ENCODE measurements at places on chromosomes 1 and 21.

- no peak overlapping the region for H3K4me3 ChIP-seq
- no peaks in the 10 kb centered on the region for H3K4me1 ChIP-seq
- H3K27ac ChIP-seq, result no peak overlapping the region
- DNase-seq, result no peak
Observed at GRCh38 chr1:98675282-98675681, 13.8 kb downstream of the SNX7 start.

DNA sequence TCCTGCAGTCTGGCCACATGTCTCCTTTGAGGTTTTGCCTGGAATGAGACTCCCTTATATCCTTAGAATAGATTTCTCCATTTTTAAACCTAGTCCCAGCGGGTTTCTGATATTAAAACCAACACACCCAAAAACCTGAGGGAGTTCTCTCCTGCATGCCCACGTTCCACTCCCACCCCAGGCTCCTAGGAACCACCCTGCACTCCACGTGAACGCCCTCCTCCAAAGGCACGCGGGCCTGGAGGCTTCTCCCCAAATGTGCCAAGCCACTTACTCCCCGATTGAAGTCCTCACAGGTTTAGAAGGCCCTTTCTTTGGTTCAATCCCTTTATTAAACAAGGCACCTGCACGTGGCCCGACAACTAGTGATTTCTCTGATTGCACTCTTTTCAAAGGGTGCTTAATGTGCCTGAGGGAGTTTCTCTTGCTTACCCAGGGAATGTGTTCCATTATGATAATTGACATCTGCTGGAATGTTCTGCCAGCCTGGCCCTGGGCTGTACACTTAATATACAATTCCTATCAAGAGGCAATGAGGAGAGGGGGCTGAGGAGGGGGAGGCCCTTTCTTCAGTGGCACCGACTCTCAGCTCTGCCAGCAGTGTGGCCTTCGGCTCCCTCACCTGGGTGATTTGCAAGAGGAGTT is 104.3 kb upstream of the ADAR start:
- no peak overlapping the region for H3K27ac ChIP-seq
- H3K4me1 ChIP-seq, result no peaks in the 10 kb centered on the region
- no peaks in the 10 kb centered on the region for H3K27me3 ChIP-seq
- no peak overlapping the region for H3K4me3 ChIP-seq
- no peak for DNase-seq

DNA sequence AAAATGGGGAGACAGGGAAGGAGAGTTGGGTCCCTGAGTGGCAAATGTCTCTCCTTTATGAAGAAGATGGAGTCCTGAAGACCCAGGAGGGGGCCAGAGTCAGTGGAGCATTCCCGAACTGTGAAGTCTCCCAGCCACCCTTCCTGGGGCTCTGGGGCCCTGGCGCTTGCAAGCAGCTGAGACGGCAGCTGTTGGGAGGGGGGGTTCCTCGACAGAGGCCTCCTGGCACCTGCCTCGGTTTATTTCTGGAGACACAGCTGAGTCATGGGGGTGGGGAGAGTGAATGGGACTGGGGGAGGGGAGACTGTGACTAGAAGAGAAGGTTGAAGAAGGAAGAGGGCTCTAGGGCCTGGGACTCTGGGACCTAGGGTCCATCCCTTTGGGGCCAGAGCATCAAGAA is 14.0 kb downstream of the NES start:
- no peak overlapping the region for H3K4me3 ChIP-seq
- H3K27me3 ChIP-seq, result no peaks in the 10 kb centered on the region
- no peaks in the 10 kb centered on the region for H3K36me3 ChIP-seq
- H3K27ac ChIP-seq, result no peak overlapping the region
- no peak for DNase-seq
- peaks cover 6% of the 10 kb centered on the region for H3K4me1 ChIP-seq

DNA sequence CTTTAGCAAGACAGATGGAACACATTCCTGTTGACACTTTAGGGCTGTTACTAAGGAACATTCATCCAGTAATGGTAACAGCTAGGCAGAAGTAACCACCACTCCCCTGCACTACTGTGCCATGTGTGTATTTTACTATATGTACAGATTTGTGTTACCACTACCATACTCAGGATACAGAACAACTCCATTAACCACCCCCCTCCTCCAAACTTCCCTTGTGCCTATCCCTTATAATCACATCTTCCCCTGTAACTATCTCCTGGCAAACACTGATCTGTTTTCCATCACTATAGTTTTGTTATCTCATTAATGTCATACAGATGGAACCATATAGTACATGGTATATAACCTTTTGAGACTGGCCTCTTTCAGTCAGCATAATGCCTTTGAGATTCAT is 3.9 kb upstream of the POU2F1 start:
- H3K36me3 ChIP-seq, result no peaks in the 10 kb centered on the region
- no peak overlapping the region for H3K4me3 ChIP-seq
- H3K4me1 ChIP-seq, result peaks cover 4% of the 10 kb centered on the region
- no peaks in the 10 kb centered on the region for H3K27me3 ChIP-seq

All from pancreas (tissue), 10 donors.